ENCODE measurements at places on chromosomes 1 and 21.

DNA sequence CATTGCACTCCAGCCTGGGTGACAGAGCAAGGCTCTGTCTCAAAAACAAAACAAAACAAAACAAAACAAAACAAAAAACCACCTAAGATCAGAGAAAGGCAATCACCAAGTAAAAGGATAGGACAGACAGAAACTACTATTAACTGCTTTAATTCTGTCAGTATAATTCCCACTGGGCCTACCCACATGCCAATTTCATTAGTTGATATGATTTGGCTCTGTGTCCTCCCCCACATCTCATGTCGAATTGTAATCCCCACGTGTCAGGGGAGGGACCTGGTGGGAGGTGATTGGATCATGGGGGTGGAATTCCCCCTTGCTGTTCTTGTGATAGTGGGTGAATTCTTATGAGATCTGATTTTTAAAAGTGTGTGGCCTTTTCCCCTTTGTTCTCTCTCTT lies 27.2 kb upstream of the CAPZB start:
- no peak for DNase-seq

DNA sequence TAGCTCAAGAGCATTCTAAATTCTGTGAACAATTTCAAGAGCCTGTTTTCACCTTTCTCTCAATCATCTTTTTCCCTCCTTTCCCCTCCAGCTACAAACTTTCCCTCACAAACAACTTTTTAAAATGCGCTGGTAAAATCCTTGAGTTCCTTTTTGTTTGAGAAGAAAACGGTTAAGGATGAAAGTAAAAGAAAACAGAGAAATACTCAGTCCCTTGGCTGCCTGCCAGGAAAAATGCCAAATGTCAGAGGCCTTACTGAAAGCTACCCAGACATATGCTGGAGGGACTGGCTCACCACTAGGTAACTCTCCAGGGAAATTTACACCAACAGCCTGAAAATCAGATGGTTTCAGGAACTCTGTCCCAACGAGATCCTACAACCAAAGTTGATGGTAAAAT lies 11.0 kb upstream of the SERBP1 start:
- DNase-seq = no peak

DNA sequence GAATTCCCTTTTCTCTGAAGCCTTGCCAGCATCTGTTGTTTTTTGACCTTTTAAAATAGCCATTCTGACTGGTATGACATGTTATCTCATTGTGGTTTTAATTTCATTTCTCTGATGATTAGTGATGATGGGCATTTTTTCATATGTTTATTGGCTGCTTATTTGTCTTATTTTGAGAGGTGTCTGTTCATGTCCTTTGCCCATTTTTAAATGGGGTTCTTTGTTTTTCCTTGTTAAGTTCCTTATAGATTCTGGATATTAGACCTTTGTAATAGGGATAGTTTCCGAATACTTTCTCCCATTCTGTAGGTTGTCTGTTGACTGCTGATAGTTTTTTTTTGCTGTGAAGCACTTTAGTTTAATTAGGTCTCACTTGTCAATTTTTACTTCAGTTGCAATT lies 54.0 kb upstream of the C1orf185 start:
- DNase-seq = no peak

DNA sequence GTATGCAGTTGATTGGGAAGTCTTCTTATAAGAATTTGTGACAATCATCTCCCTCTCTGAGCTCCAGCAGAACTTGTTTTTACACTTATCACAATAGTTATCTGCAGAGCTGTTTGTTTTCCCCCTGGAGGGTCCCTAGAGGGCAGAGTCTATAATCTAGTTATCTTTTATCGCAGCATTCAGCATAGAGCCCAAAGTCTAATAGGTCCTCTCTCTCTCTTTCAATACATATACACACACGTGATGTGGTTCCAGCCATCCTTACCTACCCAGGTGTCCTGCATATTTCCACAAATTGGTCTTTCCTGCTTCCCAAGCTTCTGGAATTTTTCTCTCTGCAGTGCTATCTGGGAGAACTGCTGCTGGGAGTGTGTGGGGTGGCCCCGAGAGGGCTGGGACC lies 229.6 kb upstream of the KIAA0040 start:
- DNase-seq = no peak

- no peak for DNase-seq
Measured at GRCh38 chr1:28195780-28196179, 19.3 kb upstream of the PTAFR start.

DNA sequence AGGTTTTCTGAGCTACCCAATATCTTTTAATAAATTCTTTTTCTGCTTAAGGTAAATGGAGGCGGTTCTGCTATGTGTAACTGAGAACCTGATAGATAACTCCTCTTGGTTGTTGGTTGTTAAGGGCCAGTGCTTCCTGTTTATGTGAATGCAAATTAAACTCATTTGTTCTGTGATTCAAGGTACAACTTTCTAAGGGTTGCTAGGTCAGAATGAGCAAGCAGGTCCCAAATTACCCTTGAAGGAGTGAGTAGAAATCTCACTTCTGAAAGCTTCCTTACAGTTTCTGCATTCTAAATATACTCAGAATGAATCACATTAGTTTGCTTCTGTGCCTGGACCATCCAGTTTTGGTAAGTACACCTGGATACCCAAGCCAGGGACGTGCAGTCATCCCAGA lies 15.5 kb upstream of the FAM78B start:
- DNase-seq = no peak

DNA sequence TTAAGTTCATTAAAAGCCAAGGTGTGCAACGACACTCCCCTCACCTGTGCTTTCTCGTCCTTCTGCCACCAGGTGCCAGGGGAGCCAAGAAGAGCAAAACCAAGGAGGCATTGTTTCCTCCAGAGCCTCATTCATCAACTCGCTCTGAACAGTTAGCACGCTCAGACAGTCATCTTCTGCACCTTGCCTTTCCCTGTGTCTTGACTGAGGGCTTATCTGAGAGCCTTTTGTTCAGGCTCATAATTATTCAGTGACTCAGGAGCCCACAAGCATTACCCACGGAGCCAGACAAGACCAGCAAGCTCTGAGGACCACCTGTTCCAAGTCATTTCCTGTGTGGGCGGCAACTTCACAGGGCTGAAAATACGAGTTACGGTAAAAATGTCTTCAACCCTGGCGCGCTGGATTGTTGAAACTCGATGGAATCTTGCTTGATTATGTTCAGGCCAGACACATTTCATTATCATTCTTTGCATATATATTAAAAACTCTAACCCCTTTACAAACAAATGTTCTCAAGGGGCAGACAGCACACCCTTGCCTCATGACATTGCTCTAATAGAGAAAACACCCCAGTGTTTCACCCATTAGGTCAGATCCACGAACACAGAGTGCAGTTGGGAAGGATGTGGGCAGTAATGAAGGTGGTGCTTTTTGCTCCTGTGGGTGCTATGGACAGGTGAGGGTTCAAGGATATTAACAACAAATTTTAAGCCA lies 89.7 kb upstream of the RUNX1 start:
- peak; percentile 75 for DNase-seq

DNA sequence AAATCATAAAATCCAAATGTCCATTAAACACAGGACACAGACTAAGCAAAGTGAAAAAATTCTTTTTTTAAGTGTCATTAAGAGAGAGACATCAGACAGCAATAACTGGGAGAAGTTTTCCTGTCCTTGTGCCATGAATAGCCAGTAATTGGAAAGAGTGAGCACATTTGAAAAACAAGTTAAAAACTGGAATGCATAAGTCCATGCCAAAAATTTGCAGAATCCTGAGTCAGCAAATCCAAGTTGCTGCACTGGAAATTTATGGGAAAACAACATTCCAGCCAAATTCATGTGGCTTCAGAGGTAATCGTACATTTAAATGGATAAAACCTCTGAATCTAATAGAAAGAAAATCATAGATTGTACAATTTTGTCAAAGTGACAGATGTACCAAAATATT lies 291.4 kb downstream of the LRRC40 start:
- no peak for DNase-seq

- peak; percentile 39 for DNase-seq
Measured at GRCh38 chr1:27928216-27928954, 6.4 kb upstream of the SMPDL3B start.

DNA sequence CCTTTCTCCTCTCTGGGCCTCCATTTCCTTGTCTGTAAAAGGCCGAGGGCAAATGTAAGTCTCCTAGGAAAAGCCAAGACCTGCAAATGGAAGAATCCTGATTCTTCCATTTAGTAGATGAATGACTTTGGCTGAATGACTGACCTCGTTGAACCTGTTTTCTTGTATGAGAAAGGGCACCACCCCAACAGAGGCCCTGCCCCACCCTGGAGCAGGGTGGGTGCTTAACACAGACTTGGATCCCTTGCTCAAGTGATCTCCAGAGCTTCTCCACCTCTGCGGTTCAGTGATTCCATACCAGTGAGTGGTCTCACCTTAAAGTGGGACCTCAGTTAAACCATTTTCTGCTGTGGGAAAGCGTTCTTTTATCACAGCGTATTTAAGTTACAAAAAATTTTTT lies 39.0 kb upstream of the GUCA2B start:
- no peak for DNase-seq

DNA sequence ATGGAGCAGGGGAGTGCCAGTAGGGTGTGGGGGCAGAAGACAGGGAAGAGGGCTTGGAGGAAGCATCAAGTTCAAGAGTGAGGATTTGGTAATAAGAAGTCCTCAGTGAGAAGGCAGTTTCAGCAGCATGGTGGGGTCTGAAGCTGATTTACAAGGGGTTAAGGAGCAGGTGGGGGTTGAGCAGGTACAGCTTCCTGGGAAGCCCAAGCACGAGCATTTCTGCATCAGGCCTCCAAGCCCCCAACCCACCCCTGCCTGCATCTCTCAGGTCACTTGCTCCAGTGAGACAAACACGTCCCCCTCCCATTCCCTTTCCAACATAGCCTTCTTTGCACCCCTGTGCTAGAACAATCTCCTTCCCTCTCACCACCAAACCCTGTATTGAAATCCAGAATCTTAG lies 574.7 kb downstream of the MATN1 start:
- DNase-seq = no peak

GRCh38 chr1:19744886-19745285 lies 54.8 kb downstream of the TMCO4 start:
- DNase-seq = no peak

DNA sequence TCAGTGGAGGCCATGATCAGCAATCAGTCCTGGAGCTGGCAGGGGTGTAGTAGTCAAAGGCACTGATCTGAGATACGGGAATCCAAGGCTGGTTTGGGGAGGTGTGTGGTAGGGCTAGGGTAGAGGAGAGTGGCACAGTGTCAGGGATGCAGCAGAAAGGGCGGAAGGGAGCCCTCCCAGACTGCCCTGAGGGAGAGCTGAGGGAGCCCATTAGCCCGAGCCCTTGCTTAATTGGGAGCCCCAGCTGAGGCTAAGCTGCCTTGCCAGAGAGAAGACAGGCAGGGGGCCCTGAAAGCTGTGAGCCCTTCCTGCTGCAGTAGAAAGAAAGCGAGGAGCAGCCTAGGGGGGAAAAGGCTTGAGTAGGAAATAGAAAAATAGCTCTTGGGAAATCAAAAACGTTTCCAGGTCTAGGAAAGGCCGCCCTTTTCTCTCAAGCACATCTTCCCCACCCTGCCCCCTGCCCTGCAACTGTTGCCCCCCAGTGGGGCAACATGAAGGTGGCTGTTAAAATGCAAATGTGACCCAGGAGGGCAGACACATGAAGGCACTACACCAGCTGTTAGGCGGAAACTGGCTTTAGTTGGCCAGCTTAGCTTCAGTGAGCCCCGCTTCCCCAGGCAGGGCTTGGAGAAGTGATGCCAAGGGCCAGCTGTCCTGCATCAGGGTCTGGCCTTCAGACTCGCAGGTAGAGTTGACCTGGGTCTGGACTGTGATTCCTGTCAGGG lies 106.2 kb downstream of the UCK2 start:
- no peak for DNase-seq

- DNase-seq = no peak
Measured at GRCh38 chr1:230085178-230085515, 18.1 kb downstream of the GALNT2 start.
